Fibroblast of skin of left biceps (primary cell): ENCODE measurements at places on chromosomes 12 and 14.

- no peak for DNase-seq
These were observed 152.2 kb downstream of the BTG1 start for GRCh38 chr12:91993287-91994017.

GRCh38 chr14:50578433-50578832 lies 18.5 kb downstream of the ATL1 start:
- DNase-seq = no peak

- DNase-seq = no peak
These were observed 35.5 kb upstream of the FRMD6 start for GRCh38 chr14:51616256-51616655.

- DNase-seq = no peak
These were observed 40.6 kb downstream of the HECTD1 start for GRCh38 chr14:31167032-31167431.

GRCh38 chr12:109523071-109523470 lies 45.6 kb downstream of the UBE3B start:
- no peak for DNase-seq

- DNase-seq = no peak
These were observed at the start of gene MIA2 for GRCh38 chr14:39233680-39234326. Gene MIA2 (plus strand): TSS chr14:39233915. CDS start chr14:39234115, 200 bp downstream.

DNA sequence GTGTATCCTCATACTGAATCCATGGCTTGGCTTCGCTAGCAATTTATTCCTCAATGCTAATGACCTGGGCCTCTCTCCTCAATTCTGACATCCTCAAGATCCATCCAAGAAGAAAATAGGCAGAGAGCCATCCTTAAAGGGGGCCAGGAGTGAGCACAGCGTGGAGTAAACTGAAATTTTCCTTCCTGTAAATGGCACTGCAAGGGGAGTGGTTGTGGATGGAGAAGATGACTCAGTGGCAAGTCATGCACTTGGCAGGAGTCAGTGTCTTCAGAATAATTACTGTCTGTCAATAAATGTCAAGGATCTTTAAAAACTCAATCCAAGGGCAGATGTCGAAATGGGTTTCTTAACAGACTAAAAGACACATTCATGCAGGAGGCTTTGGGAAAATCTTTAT lies 88.0 kb upstream of the TMEM132C start:
- no peak for DNase-seq

DNA sequence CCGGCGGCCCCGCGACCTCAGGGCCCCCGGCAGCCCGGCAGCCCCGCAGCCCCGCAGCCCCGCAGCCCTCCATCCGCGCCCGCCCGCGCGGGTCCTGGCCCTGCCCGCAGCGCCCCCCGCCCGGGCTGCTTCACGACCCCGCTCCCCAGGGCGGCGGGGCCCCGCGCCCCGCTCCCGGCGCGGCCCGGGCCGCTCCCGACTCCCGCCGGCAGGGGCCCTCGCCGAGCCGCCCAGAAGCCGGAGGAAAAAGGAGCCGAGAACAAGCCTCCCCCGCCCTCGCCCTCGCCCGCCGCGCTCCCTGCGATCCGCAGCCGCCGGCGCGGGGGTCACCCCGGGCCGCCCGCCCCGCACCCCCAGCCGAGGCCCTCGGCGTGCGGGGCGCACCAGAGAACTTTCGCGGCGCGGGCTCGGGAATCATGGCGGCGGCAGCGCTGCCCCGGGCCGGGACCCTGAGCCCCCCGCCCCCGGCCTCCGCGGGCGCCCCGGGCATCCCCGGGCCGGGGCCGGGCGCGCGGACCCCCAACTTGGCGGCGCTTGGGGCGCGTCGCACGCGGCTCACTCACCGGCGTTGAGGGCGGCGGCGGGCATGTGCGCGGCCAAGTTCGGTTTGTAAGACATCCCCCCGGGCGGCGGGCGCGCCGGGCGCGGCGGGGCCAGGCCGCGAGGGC lies 521 bp downstream of the CDK2AP1 start:
- no peak for DNase-seq

DNA sequence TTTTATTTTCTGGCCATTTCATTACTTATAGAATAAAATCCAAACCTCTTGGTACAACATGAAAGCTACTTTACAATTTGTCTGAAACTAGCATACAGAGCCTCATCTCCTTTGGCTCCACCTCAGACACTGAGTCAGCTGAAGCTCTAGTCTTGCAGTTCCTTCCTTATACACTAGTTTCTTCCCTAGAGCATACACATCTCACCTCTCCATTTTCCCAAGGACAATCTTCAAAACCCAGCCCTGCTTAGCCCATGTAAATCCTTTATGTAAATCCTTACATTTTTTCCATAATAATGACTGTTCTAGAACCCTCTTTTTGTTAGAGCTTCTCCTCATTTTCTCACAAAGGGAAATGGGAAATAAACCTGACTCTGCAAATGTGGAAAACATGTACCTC lies 463.4 kb downstream of the SLC16A7 start:
- no peak for DNase-seq

DNA sequence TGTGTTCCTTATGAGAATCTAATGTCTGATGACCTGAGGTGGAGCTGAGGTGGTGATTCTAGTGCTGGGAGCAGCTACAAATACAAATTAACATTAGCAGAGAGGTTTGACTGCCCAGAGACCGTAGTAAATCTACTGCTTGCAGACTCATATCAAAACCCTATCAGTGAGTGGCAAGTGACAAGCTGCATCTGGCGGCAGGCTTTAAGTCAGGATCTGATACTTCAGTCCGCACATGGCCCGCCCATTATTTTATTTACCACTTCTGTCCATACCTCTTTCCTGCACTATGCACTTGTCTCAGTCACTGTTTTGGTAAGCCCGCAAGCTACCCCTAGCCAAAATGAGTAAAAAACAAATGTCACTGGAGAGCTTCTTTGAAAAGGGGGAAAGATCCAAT lies 11.4 kb downstream of the CEP128 start:
- DNase-seq = no peak

- DNase-seq = no peak
These were observed 9.2 kb downstream of the MOAP1 start for GRCh38 chr14:93175492-93175891.

- DNase-seq = peak; percentile 57
These were observed 40.3 kb upstream of the NTF3 start for GRCh38 chr12:5391653-5392052.

- DNase-seq = no peak
These were observed 36.0 kb downstream of the FMNL3 start for GRCh38 chr12:49671031-49671765.

DNA sequence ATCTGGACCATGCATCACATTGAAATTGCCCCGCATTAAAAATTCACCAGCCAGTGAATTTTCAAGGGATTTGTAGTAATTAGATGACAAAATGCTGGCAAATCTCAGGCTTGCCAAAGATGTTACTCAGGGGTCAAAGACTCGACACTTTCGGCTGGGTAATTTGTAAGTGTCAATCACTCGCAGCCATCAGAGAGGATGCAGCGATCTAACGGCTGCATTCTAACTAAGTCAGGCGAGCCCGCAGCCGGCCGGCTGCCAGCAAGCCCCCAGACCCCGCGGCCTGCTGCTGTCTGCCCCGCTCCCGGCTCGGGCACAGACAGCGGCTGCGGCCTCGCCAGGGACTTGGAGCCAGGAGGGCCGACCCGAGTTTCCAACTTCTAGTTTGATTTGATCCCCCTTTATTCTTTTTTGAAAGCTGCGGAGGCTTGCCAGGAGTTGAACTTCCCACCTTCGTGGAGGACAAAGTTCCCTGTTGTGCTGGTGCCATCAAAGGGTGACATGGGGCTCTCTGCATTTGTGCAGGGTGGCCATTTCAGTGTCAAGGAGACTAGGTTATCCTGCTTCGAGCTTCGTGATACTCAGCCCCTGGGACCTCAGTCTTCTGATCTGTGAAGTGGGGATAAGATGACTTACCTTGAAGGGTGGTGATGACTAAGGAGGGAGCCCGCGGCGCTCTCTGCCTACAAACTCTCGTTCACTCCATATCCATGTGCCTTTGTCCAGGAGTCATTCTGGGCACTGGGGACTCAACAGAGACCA lies 169.9 kb downstream of the RBM19 start:
- no peak for DNase-seq
